Activated T-cell treated with anti-CD3 and anti-CD28 coated beads, Interleukin-2, amount 50 U/mL, for 1 hour (primary cell): ENCODE measurements at places on chromosomes 6 and 20.

GRCh38 chr6:44511126-44511525, 123.6 kb downstream of the CDC5L start:
- DNase-seq, result no peak

GRCh38 chr6:55913228-55914195, 38.1 kb upstream of the BMP5 start:
- no peak for DNase-seq

- no peak for DNase-seq
These were observed 387.8 kb downstream of the BMP2 start for GRCh38 chr20:7155282-7155681.

- DNase-seq, result no peak
These were observed 1.1 kb downstream of the CD164 start for GRCh38 chr6:109381061-109381746.

GRCh38 chr20:4156411-4156810, 141.1 kb upstream of the RNF24 start:
- no peak for DNase-seq
